Thymus (tissue), 14 donors: ENCODE measurements at places on chromosomes 12 and 14.
A peak's percentile ranks its signal among the peaks of the same experiment; 100 is the strongest.

- no peak for DNase-seq
Observed at GRCh38 chr14:31026077-31026449, at the start of gene STRN3. Gene STRN3 (minus strand): TSS chr14:31026379. CDS start chr14:31026185, 194 bp downstream.

DNA sequence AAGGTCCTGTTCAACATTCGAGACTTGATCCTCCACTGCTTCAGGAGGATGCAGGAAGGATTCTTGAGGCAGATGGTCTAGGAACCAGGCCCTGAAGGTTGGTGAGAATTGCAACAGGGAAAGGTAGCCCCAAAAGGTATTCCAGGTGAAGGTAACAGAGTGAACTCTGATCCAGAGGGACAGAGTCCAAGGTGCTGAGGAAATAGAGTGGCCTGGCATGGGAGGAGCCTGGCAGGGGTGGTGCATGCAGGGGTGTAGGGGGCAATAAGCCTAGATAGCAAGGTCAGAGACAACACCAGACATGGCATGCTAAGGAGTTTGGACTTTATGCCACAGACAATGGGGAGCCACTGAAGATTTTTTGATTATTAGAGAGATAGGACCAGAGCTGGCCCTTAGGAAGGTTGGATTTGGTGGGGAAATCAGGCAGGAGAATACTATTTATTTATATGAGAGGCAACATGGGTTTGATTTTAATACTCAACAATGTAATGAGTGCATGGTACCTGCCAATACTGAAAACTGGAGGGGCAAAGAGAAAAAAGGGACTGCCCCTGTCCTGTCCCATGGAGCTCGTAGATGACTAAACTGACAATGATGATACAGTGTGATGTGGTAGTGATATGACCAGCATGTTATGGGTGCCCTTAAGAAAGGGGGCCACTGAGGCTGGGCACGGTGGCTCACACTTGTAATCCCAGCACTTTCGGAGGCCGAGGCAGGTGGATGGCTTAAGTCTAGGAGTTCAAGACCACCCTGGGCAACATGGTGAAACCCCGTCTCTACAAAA is 50.5 kb upstream of the TMED10 start:
- DNase-seq, result no peak

DNA sequence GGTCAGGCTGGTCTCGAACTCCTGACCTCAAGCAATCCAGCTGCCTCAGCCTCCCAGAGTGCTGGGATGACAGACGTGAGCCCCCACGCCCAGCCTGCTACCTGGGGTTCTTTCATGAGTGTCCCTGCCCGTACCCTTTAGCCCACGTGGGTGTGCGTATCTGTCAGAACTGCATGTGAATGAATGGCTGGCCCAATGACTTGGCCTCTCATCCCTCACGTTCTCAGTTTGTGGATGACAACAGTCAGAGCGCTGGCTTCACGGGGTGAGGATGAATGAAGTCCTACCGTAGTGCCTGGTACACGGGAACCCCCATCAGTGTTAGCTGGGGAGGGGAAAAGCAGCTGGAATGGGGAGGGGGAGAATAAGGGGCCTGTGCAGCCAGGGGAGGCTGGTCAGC is 16.1 kb upstream of the ZDHHC22 start:
- no peak for DNase-seq

- no peak for DNase-seq
Observed at GRCh38 chr14:23137192-23137812, 18.2 kb upstream of the CEBPE start.

DNA sequence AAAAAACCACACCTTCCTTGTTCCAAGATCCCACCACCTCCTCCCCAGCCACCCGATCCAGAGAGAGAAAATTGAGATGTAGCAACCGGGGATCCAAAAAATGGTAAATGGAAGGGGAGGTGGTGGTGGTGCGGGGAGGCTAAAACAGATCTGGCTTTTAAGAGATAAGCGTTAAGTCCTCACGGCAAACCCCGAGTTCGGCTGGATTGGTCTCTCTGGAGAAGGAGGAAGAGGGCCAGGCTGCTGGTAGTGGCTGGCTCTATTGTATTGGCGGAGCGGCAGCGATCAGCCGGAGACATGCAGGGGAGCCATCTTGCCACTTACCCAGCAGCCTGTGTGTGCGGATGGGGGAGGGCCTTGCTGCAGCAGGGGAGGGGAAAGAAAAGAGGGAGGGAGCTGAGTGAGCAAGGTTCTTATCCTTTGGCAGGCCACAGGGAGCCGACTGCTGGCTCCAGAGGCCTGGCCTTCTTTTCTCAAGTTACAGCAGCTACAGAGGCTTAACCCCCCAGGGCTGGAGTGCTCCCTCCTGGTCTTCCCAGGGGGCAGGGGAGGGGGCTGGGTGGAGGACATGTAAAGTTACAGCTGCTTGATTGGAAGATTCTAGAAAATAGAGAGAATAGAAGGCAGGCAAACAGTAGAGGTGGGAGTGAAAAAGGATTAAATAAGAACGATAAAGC is 14.1 kb upstream of the CDH24 start:
- peak; percentile 67 for DNase-seq

DNA sequence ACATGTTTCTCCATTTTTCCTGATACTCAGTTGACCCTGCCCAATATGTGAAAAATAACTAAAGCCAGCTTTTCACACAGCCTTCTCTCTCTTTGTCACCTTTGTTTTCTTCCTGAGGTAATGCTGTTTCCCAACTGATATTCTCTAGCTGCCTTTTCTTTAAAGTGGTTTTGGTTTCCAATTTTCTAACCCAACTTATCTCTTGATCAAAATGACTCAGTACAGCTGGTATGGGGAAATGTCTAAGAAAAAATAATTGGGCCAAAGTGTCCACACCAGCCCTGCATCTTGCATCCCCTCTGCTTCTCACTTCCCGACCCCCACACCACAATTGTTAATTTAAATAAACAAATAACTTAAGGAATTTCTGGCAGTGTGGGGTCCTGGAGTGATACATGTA is 193.8 kb downstream of the SYT1 start:
- peak; percentile 1 for DNase-seq

GRCh38 chr12:65155784-65156183 is 13.6 kb upstream of the LEMD3 start:
- DNase-seq, result no peak

- peak; percentile 38 for DNase-seq
Observed at GRCh38 chr12:27383429-27384260, 51.0 kb downstream of the BMAL2 start.

DNA sequence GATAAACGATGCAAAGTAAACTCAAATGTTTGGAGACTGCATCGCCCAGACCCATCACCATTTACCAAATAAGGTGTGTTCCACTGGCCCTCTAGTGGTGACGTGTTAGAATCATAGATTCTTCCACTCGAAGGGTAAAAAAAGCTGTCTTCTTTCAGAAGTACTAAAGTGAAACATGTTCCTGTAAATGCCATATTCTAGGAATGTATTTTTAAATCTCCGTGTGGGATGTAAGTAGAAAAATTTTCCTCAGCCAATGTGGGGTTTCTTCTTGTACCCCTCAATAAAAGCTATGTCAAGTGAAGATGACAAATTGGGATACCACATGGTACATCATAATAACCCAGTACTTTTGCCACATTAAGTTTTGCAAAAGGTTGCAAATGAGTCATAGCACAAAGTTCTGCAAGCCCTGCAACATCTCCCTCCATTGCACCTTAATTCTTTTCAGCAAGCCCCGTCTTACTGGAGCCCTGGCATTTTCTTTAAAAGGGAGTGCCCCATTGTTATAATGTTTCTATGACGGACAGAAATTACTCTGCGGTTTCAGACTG is 100.8 kb downstream of the CCER1 start:
- DNase-seq, result peak; percentile 18

- no peak for DNase-seq
Observed at GRCh38 chr12:93857991-93858447, 180.8 kb downstream of the CRADD start.

DNA sequence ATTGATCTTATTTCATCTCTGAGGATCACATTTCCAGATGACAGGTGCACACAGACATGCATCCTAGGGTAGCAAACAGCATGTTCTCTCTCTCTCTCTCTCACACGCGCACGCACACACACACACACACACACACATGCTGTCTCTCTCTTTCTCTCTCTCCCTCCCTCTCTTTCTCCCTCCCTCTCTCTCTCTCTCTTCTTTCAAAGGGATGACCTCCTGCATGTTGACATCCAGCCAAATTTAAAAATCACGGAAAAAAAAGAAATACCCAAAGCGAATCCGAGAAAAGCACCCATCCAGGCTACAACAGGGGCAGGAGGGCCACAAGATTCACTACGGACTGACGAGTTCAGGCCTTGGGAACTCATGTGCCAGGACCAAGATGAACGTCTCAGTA is 2.3 kb downstream of the KSR2 start:
- no peak for DNase-seq

GRCh38 chr12:109940339-109940923 is 40.4 kb downstream of the TCHP start:
- DNase-seq, result no peak

GRCh38 chr12:110932046-110932445 is 11.7 kb upstream of the MYL2 start:
- no peak for DNase-seq

- DNase-seq, result no peak
Observed at GRCh38 chr12:113860059-113860820, 105.9 kb downstream of the RBM19 start.

DNA sequence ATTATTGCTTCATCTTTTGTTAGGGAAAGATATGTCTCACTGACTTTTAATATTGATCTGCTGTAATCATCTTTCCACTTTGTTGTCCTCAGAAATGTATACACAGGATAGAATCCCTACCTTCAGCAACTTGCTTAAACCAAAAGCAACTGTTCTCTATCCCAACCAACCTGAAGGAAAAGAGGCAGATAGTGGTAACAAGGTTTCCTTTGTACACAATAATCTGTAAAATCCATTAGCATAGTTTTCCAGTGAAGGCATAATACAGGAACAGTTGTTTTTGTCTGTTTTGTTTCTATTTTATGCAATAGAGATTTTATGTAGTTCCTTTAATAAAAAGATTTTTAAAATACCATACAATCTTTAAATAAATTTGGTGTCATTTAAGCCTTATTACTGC is 170.5 kb downstream of the PIK3C2G start:
- no peak for DNase-seq

DNA sequence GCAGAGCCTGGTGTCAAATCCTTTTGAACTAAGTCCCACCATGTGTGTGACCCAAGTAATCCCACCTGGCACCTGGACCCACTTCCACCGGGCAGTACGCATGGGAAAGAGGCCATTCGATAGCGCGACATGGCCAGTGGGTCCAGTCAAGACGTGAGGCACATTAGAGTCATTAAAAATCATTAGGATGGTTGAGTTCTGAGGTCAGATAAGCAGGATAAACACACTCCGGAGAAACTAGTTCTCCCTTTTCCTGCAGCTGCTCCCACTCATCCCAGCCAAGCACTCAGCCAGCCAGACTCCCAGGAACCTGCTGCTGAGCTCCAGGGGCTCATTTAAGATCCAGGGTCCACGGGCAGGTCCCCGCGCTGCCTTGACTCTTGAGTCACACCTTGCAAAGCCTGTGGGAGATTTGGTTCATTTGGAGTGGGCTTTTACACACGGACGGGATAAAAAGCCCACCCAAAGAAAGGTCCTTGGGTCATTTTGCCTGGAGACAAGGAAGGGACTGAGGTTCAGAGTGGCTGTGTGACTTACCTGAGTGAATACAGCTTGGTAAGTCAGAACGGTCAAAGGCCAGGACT is 313.9 kb downstream of the BCL11B start:
- DNase-seq, result no peak

DNA sequence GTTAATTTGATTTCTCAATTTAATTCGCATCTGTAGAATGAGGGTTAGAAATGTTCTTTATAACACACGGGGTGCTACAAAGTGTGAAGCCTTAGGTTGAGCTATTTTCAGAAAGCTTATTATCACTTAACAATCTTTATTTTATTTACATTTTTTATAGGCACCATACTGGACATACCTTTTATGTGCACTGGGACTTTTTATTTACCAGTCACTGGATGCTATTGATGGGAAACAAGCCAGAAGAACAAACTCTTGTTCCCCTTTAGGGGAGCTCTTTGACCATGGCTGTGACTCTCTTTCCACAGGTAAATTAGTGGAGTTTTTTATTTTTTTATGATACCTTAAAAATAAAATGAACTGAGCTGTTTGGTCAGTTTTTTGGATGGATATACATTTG is 16.5 kb downstream of the CHPT1 start:
- no peak for DNase-seq

DNA sequence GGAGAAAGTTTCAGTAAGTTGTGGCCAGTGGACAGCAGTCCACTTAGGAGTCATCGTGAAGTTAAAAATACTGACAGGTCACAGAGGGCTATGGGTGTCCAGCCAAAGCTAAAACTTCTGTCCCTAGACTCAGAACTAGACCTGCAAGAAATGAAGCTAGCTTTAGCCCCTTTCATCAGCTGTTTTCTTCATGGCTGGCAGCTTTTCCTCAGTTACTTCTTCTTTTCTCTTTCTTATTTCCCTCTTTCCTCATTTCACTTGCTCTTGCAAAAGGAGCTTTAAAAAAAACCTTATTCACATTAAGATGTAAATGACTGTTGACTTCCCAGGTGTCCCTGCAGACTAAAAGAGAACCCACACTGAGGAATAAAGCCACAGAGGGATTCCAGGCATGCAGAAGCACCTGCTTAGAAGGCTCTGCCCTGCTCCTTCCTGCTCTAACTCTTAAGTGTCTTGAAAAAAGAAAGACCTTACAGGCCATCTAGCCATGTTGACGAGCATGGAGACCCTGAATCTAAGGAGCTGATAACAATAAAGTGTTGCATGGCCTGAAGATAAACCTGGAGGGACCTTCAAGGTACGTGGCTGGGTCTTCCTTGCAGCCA is 69.7 kb upstream of the CCND2 start:
- DNase-seq, result peak; percentile 30

GRCh38 chr12:6947615-6948014 is 3.5 kb upstream of the PTPN6 start:
- DNase-seq, result no peak

DNA sequence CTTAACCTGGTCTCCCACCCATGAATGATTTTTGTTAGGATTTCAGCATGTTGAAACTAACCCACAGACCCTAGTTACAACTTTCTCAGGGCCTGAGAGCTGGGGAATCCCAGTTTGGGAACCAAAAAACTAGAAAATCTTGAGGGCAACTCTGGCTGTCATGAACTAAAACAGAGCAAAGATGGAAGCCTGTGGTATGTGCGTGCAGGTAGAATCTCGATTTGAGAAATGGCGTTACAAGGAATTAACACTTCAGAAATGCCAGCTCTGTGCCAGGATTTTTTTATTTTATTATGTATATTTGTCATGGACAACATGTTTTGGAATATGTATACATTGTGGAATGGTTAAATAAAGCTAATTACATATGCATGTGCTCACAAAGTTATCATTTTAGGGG is 36.4 kb upstream of the BCL2L14 start:
- DNase-seq, result no peak

DNA sequence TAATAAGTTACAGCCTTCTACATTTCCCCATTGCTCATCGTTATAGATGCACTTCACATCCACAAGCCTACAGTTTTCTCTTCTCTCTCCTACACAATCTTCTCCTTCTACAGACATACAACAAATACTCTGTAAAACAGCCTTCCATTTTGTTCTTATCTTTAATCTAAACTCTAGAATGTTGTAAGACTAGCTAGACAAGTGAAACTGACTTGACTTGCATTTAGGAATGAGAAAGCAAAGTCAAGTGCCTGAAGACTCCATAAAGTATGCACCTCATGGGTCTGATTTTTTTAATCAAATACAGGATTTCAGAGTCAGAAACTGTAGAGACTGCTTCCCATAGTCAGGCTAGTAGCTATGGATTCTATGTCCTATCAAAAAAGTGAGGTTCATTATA is 190.3 kb downstream of the KLHL28 start:
- no peak for DNase-seq

GRCh38 chr12:128586451-128587029 is 237.2 kb downstream of the SLC15A4 start:
- DNase-seq, result no peak

GRCh38 chr14:58296726-58297125 is 1.6 kb upstream of the ARID4A start:
- DNase-seq, result no peak
